Mesothelial cell of epicardium (in vitro differentiated cells): ENCODE measurements at places on chromosomes 6 and 20. TPM values are rescaled to one million over a fixed set of nuclear protein-coding genes. Genes with fewer than 3 reads are reported as not detected.
A peak's percentile ranks its signal among the peaks of the same experiment; 100 is the strongest.

The TAF11 gene
- 36.5 to 36.7 TPM (median 36.5 TPM) in 3 replicates for total RNA-seq

The RBPJL gene
- total RNA-seq: not detected in 3 replicates

DNA sequence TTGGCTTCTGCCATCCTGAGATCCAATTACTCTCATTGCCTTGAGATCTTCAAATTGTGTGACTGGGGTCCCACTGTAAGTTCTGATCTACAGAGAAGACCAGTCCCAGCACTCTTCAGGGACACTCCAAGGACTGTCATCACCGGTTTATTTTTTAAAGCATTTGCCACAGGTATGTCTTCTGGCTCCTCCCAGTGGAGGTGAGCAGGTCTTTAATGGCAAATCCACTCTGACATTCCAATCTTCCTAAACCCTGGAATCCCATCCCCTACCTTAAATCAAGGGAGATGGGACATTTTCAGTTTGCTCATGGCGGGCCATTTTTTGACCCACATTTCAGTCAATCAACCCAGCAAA is 35.2 kb upstream of the IYD start:
- H3K4me1 ChIP-seq: no peaks in the 10 kb centered on the region
- no peak overlapping the region for H3K4me3 ChIP-seq
- H3K36me3 ChIP-seq: no peaks in the 10 kb centered on the region
- DNase-seq: no peak
- H3K27me3 ChIP-seq: peaks cover 10% of the 10 kb centered on the region
- no peak overlapping the region for H3K27ac ChIP-seq

DNA sequence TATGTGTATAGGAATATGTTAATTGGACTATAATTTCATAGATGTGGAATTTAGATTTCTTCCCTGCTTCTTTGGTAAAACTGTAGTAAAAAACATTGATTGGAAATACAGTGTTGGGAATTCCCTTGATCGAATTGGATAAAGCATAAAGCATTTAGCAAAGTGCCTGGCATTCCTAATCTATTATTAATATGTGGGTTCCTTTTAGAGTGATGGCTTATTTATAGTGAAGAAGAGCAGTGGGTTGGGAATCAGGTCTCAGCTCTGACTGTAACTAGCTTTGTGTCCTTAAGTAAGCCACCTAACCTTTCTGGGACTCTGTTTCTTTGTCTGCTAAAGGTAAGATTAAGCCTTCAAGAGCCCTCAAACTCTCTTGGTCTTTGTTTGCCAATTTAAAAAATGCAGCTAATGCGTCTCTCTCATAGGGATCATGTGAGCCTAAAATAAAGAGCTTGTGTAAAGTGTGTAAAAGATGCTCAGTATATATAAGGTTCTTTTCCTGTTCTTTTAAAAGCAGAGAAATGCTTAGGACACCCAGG is 53.3 kb downstream of the KCNS1 start:
- H3K27me3 ChIP-seq: no peaks in the 10 kb centered on the region
- H3K4me3 ChIP-seq: no peak overlapping the region
- H3K27ac ChIP-seq: no peak overlapping the region
- no peak for DNase-seq

DNA sequence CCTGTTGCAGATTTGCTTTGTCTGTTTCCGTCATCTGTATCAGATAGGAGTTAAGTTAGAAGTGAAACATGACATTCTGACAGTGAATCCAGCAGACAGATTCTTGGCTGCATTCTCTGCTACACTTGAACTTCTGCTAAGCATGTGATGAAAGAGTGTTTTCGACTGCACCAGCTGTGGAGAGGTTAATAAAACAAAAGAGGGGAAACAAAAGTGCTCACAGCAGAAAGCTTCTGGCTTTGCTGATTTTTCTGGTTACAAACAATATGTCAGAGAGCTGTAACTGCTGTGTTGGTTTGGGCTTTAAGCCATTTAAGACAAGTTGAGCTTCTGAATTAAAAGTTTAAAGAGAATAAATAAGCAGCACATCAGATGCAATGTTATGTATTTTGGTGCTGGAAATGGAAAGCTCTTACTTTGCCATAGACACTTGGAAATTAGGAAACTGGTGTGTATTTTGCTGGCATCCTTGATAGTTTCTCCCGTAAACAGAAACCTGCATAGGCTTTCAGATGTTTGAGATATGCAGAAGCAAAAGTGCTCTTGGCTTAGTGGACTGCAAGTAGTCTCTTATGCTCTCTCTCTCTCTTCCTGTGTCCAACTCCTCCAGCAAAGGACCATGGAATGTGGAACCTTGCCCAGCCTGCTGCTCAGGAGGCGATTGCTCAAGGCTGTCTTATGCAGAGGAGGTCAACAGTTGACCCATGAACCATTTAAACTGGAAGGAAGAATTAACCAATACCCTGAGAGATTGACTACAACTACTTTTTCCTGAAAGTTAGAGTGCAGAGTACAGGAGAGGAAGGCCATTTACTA is 104.9 kb downstream of the RPS12 start:
- no peaks in the 10 kb centered on the region for H3K27me3 ChIP-seq
- DNase-seq: no peak
- peak overlapping the region; percentile 7 for H3K4me3 ChIP-seq
- H3K4me1 ChIP-seq: peaks cover 31% of the 10 kb centered on the region
- no peaks in the 10 kb centered on the region for H3K36me3 ChIP-seq

- DNase-seq: no peak
- H3K27ac ChIP-seq: no peak overlapping the region
- no peak overlapping the region for H3K4me3 ChIP-seq
These were observed 326.6 kb downstream of the ZFAND3 start for GRCh38 chr6:38146021-38146733.

DNA sequence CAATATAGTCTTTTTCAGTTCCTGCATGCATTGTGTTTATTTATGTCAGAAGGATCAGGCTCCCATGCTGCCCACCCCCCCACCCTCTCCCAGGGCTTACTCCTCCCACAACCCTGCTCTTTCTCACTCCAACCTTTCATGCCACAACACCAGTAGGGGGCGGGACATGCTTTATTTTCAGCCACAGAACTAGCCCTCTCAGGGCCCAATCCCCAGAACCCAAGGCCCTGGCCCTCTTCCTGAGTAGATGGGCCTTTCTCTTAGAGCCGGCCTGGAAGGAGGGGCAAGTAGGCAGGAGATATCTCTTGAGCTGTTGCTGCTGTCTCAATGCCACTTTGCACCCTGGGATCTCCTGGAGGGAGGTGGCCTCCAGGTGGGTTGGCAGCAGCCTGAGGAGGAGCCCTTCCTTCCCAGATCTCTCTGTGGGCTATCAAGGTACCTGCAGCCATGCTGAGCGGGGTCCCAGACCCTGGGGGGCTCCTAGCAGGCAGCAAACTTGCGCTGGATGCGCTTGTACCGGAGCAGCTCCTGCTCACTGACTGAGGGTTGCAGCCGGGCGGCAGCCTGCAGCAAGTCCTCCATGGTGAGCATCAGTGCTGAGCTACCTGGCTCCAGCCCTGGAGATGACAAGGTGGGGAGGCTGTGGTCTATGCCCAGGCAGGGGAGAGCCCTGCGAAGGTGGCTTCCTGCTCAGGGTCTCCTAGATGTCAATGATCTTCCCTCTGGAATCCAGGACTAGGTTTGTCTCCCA is 3.5 kb downstream of the GNMT start:
- peaks cover 13% of the 10 kb centered on the region for H3K4me1 ChIP-seq
- no peak overlapping the region for H3K4me3 ChIP-seq
- H3K36me3 ChIP-seq: peaks cover 21% of the 10 kb centered on the region
- DNase-seq: no peak
- H3K27me3 ChIP-seq: peaks cover 29% of the 10 kb centered on the region
- no peak overlapping the region for H3K27ac ChIP-seq

GRCh38 chr6:15495375-15495901 is 167.4 kb downstream of the DTNBP1 start:
- H3K27me3 ChIP-seq: no peaks in the 10 kb centered on the region
- no peak overlapping the region for H3K4me3 ChIP-seq
- peaks cover 16% of the 10 kb centered on the region for H3K4me1 ChIP-seq
- H3K36me3 ChIP-seq: peaks cover 27% of the 10 kb centered on the region
- DNase-seq: no peak
- no peak overlapping the region for H3K27ac ChIP-seq

DNA sequence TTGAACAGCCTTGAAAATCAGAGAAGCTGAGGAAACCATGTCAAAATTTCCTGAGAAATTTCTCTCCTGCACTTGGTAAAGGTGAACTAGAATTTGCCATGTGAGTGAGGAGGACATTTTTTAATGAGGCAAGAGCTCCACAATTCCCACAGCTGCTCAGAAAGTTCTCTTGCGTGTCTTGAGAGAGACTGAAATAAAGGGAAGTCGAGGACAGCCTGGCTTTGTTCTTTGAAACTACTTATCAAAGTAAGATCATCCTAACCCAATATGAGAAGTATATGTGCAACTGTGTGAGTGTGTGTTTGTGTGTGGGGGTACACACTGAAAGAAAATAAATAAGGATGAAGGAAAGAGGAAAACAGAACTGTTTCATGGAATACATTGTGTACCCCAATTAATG is 163.4 kb downstream of the SLC24A3 start:
- no peak for DNase-seq
- no peaks in the 10 kb centered on the region for H3K36me3 ChIP-seq
- H3K4me1 ChIP-seq: peaks cover 9% of the 10 kb centered on the region
- no peak overlapping the region for H3K4me3 ChIP-seq
- H3K27me3 ChIP-seq: peaks cover 4% of the 10 kb centered on the region

DNA sequence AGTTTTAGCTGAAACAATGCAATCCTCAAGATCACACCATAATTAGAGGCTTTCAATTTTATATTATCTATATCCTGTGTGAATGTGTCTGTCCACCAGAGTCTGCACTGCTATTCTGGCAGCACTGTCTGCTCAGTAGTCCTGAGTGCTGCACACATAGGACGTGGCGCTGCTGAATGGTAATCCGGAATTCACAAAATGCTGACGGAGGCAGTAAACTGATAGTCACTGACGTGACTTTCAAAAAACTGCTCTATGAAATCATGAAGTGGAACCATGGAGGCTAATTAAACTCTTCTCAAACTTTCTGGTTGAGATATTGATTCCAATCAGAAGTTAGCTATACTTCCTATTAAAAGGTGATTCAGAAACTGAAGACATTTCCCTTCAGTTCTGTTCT is 190.8 kb upstream of the NOX3 start:
- no peaks in the 10 kb centered on the region for H3K36me3 ChIP-seq
- no peak for DNase-seq
- H3K4me3 ChIP-seq: no peak overlapping the region
- no peaks in the 10 kb centered on the region for H3K27me3 ChIP-seq

GRCh38 chr6:33751771-33752645 is 5.3 kb upstream of the IP6K3 start:
- no peak for DNase-seq
- no peaks in the 10 kb centered on the region for H3K27me3 ChIP-seq
- H3K4me1 ChIP-seq: peaks cover 22% of the 10 kb centered on the region
- peak overlapping the region; percentile 30 for H3K27ac ChIP-seq

DNA sequence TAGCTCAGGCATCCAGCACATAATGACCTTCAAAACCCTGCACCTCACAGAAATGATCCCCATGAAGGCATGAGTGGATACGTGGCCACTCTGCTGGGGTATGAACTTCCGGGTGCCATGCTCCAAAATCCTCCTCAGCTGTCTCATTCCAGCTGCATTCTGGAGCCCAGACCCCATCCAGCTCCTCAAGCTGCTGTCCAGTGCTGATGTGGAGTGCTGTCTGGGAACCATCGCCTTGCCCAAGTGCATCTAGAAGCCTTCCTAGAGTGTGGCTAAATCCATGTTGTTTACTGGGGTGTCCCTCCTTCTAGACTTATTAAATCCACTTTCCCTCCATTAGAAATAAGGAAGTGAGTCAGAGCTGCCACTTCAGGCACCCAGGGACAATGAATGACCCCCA is 130.8 kb upstream of the PTPRT start:
- no peak overlapping the region for H3K27ac ChIP-seq
- H3K4me1 ChIP-seq: no peaks in the 10 kb centered on the region
- no peaks in the 10 kb centered on the region for H3K27me3 ChIP-seq
- no peak for DNase-seq
- H3K36me3 ChIP-seq: no peaks in the 10 kb centered on the region
